ENCODE measurements at places on chromosomes 1 and 21.

GRCh38 chr1:100277866-100278265 lies 11.8 kb downstream of the RTCA start:
- H3K27me3 ChIP-seq: no peaks in the 10 kb centered on the region
- no peak overlapping the region for H3K4me3 ChIP-seq
- DNase-seq: no peak

DNA sequence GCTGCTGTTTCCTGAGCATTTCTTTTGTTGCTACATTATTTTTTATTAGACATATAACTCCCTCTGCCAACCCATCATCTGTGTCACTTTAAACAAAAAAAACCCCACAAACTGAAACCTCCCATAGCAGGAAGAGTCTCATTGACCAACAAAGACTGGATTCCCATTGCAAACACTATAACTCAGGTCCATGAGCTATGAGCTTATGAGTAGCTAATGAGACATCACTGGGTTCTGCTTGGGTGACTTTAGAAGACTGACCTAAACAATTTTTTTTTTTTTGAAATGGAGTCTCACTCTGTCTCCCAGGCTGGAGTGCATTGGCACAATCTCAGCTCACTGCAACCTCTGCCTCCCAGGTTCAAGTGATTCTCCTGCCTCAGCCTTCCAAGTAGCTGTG lies 212.8 kb downstream of the LTN1 start:
- H3K4me3 ChIP-seq: no peak overlapping the region
- H3K27me3 ChIP-seq: no peaks in the 10 kb centered on the region
- no peak overlapping the region for H3K27ac ChIP-seq
- peaks cover 14% of the 10 kb centered on the region for H3K36me3 ChIP-seq
- no peak for DNase-seq

- H3K27ac ChIP-seq: no peak overlapping the region
- DNase-seq: no peak
- no peaks in the 10 kb centered on the region for H3K4me1 ChIP-seq
- peaks cover 5% of the 10 kb centered on the region for H3K27me3 ChIP-seq
- H3K36me3 ChIP-seq: peaks cover 5% of the 10 kb centered on the region
Observed at GRCh38 chr1:29991025-29991424, 732.4 kb downstream of the MATN1 start.

GRCh38 chr1:92879316-92879968 lies 47.6 kb downstream of the RPL5 start:
- no peak overlapping the region for H3K4me3 ChIP-seq
- no peaks in the 10 kb centered on the region for H3K27me3 ChIP-seq
- H3K27ac ChIP-seq: peak overlapping the region; percentile 50
- H3K4me1 ChIP-seq: peaks cover 28% of the 10 kb centered on the region

DNA sequence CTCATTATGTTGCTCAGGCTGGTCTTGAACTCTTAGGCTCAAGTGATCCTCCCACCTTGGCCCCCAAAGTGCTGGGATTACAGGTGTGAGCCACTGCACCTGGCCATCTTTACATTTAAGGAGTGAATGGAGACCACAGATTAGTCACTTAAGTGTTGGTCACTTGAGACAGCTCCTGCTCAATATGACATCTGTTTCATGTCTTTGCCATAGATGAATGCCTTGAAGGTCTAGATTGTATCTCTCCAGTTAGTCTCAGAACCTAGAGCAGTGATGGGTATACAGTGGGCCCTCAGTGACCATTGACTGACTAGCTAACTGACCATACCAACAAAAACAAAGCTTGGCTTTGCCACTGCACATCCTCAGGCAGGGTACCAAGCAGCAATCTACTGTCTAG lies 15.3 kb downstream of the BCL9 start:
- peaks cover 23% of the 10 kb centered on the region for H3K27me3 ChIP-seq
- DNase-seq: no peak
- H3K27ac ChIP-seq: no peak overlapping the region
- no peaks in the 10 kb centered on the region for H3K36me3 ChIP-seq
- peaks cover 3% of the 10 kb centered on the region for H3K4me1 ChIP-seq

DNA sequence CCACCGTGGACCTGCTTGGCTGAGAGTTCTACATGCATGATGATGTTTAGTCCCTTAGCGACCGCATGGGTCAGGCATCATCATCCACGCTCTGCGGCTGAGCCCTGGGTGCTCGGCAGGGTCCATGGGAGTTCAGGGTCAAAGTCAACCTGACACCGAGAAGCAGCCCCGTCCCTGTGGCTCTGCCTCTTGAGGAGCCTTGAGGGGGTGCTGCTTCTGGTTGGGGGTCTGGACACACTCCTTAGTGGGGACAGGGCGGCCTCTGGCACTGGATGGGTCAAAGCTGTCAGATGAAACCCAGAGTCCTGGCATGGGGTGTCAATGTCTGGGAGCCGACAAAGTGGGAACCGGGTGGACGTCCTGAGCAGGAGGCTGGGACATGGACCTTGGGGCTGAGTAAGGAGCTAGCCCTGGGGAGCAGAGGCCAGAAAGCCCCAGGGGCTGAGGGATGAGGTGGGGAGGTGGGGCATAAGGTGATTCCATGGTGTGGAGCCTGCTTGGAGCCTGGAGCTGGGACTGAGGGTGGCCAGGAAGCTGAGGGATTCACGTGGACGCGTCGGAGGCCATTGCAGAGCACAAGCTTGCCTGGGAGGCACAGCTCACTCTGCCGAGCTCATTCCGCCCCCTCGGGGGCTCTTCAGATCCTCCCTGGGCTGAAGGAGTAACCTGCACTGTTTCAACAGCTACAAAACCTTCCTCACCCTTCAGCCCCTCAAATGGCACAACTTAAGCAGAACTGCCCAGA lies 53.9 kb downstream of the UMODL1 start:
- peaks cover 32% of the 10 kb centered on the region for H3K27me3 ChIP-seq
- peaks cover 18% of the 10 kb centered on the region for H3K4me1 ChIP-seq
- H3K4me3 ChIP-seq: no peak overlapping the region
- DNase-seq: no peak

DNA sequence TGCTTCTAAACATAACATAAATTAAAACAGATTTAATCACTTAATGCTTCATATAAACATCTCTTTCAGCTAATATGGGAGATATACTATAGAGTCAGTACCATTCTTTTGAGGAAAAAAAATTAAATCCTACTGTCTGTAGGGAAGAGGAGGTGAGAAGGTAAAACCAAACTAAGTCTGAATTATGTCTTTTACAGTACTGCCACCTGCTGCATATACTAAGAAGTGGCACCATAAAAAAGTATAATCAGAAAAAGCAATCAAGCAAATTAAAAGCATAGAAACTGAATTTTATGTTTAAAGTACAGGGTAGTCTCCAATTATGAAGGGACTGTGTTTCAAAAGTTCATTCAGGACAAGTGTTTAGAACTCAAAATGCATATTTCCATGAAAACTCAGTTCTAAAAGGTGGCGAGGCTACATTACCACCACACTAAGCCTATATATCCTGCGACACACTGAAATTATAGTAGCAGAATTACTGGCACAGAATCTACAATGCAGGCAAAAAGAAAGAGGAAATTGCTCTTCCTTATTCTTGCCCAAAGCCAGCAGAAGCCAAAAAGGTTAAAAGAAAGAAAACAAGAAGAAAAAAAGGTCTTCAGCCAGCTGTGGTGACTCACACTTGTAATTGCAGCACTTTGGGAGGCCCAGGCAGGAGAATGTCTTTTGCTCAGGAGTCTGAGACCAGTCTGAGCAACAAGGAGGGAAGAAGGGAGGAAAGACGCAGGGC lies 9.0 kb downstream of the NSL1 start:
- H3K27ac ChIP-seq: no peak overlapping the region
- no peak for DNase-seq
- peaks cover 23% of the 10 kb centered on the region for H3K36me3 ChIP-seq
- peaks cover 6% of the 10 kb centered on the region for H3K4me1 ChIP-seq
- no peaks in the 10 kb centered on the region for H3K27me3 ChIP-seq

DNA sequence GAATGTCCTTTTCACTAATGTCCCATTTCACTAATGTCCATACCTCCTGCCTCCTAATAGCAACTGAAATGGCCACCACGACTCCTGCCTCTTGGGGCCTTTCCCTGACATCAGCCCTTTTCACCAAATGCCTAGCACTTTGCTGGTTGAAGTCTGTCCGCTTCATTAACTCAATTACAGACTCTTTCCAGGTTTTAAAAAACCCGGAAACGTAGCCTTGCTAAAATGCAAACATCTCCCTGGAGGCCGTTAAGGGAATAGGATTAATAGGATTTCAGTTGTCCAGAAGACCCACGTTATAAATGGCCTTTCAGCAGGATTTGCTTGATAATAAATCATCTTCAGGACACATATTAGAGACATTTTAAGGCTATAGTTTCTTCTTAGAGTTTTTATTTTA lies 25.7 kb upstream of the ERO1B start:
- H3K4me1 ChIP-seq: peaks cover 3% of the 10 kb centered on the region
- H3K27ac ChIP-seq: no peak overlapping the region
- H3K4me3 ChIP-seq: no peak overlapping the region
- DNase-seq: no peak
- peaks cover 3% of the 10 kb centered on the region for H3K27me3 ChIP-seq

- peaks cover 33% of the 10 kb centered on the region for H3K36me3 ChIP-seq
- H3K4me3 ChIP-seq: no peak overlapping the region
- H3K27ac ChIP-seq: no peak overlapping the region
- no peak for DNase-seq
- peaks cover 27% of the 10 kb centered on the region for H3K4me1 ChIP-seq
Observed at GRCh38 chr1:241605146-241605805, 34.9 kb downstream of the CHML start.

DNA sequence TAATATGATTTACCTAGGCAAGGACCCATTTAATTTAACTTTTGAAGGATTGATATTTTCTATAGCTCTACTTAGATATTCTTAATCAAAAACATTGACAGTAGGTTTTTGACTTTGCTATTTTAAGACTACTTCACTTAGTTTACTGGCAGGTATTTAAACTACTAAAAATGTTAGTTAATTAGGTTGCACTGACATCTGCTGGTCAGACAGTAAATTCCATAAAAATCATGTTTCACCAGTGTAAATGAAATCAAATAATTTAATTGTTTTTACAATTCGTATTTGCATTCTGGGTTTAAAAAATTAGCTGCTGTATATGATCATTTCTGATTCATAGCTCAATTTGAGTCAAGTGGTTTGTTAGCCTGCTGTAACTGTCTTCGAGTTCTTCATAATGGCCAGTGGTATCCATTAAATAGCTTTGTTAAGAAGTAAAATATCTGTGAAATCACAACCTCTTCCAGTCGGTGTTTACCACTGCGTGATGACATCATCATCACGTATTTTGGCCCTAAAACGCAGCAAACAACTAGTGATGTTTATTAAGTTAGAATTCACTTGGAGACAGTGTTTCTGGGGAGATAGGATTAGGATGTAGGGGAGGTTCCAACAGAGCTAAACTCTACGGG lies 26.2 kb downstream of the EXTL2 start:
- no peak overlapping the region for H3K27ac ChIP-seq
- H3K27me3 ChIP-seq: no peaks in the 10 kb centered on the region
- no peaks in the 10 kb centered on the region for H3K36me3 ChIP-seq
- H3K4me1 ChIP-seq: no peaks in the 10 kb centered on the region
- no peak for DNase-seq

- H3K27me3 ChIP-seq: peaks cover 7% of the 10 kb centered on the region
- peaks cover 1% of the 10 kb centered on the region for H3K36me3 ChIP-seq
- H3K4me1 ChIP-seq: no peaks in the 10 kb centered on the region
- no peak for DNase-seq
Observed at GRCh38 chr1:63804829-63805484, 31.1 kb downstream of the ROR1 start.

DNA sequence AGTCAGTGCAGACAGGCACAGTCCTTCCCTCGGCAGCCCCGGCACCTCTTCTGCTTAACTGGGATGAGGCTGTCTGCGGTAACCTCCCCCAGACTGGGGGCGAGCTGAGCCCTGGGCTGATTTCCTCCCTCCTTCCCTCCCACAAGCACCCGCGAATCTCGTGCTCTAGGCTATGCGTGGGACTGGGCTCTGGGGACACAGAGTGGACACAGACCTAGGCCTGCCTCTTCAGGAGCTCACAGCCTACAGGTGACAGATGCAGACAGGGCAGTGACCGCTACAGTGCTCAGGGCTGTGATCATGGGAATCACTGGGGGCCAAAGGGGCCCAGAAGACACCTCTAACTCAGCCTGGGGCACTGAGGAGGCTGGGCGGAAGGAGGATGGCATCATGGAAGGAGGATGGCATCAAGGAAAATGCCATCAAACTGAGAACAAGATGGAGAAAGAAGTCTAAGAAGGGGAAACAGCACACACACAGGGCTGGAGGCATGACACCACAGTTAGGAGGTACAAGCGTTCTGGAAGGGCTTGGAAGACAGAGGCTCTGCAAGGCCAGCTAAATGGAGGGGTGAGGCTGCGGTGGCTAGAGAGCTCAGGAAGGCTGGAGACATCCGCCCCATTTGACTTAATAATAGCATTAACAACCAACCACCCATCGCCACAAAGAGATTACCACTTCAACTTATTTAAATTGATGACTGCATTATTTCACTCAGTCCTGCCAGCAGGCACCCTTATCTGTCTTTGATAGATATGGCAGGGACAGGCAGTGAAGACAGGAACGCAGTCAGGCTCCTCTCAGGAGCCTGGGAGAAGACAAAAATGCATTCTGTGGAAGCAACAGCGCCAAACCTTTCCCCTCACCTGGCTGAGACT lies 4.2 kb downstream of the TTC39A start:
- H3K4me1 ChIP-seq: peaks cover 3% of the 10 kb centered on the region
- no peak overlapping the region for H3K27ac ChIP-seq
- H3K36me3 ChIP-seq: no peaks in the 10 kb centered on the region
- DNase-seq: no peak
- H3K4me3 ChIP-seq: no peak overlapping the region

- no peak overlapping the region for H3K4me3 ChIP-seq
- no peak for DNase-seq
- H3K36me3 ChIP-seq: peaks cover 2% of the 10 kb centered on the region
- H3K27ac ChIP-seq: peak overlapping the region; percentile 9
Observed at GRCh38 chr1:226302731-226303130, 6.2 kb downstream of the LIN9 start.

- no peaks in the 10 kb centered on the region for H3K27me3 ChIP-seq
- H3K4me3 ChIP-seq: no peak overlapping the region
- H3K36me3 ChIP-seq: no peaks in the 10 kb centered on the region
- H3K4me1 ChIP-seq: peaks cover 12% of the 10 kb centered on the region
- DNase-seq: no peak
Observed at GRCh38 chr21:26093122-26093521, 77.4 kb downstream of the APP start.
